ENCODE measurements at places on chromosomes 16 and 17. TPM values are rescaled to one million over a fixed set of nuclear protein-coding genes. Genes with fewer than 3 reads are reported as not detected.

The IKZF3 gene
- total RNA-seq = not detected

The ZNF200 gene
- total RNA-seq = 5.8 TPM

The ENPP7 gene
- not detected for total RNA-seq

The SECTM1 gene
- 7.0 TPM for total RNA-seq

The SDR42E2 gene
- not detected for total RNA-seq

The RGS11 gene
- 1.1 TPM for total RNA-seq

The COL1A1 gene
- 6.3 TPM for total RNA-seq

The VTN gene
- 0.07 TPM for total RNA-seq

The OTOA gene
- total RNA-seq = not detected

The POLR3E gene
- 29.3 TPM for total RNA-seq

The AATK gene
- total RNA-seq = 2.3 TPM

The INCA1 gene
- not detected for total RNA-seq

The CCL5 gene
- 4.7 TPM for total RNA-seq

The PLCD3 gene
- 17.9 TPM for total RNA-seq

The MSLN gene
- total RNA-seq = not detected

The LHX1 gene
- total RNA-seq = not detected

The CCDC78 gene
- total RNA-seq = not detected

The PLCG2 gene
- total RNA-seq = 11.8 TPM

The PRSS53 gene
- total RNA-seq = 1.2 TPM

The DPEP1 gene
- not detected for total RNA-seq

The PRRT2 gene
- not detected for total RNA-seq

The MTMR4 gene
- total RNA-seq = 27.2 TPM

The TP53TG3B gene
- not detected for total RNA-seq

The TP53TG3F gene
- not detected for total RNA-seq

The ALDH3A1 gene
- total RNA-seq = 0.10 TPM

The CACNG4 gene
- not detected for total RNA-seq

The POLG2 gene
- total RNA-seq = 6.1 TPM

The SOST gene
- total RNA-seq = not detected

The TPSG1 gene
- not detected for total RNA-seq

The ICAM2 gene
- total RNA-seq = 1,396 TPM

The ZNF287 gene
- 3.5 TPM for total RNA-seq

The SOCS7 gene
- total RNA-seq = 2.9 TPM

The ANKFN1 gene
- not detected for total RNA-seq

The SCGB1C2 gene
- total RNA-seq = not detected

The ST6GALNAC1 gene
- not detected for total RNA-seq

The CORO6 gene
- 0.60 TPM for total RNA-seq

The KRTAP9-6 gene
- not detected for total RNA-seq

The PSMD3 gene
- total RNA-seq = 176 TPM

The TSPOAP1 gene
- total RNA-seq = not detected

The SMTNL2 gene
- not detected for total RNA-seq

The UBALD1 gene
- total RNA-seq = 7.6 TPM

The KRTAP1-5 gene
- total RNA-seq = not detected
